ENCODE measurements at places on chromosomes 3 and 15. TPM values are rescaled to one million over a fixed set of nuclear protein-coding genes. Genes with fewer than 3 reads are reported as not detected.

The LRRC34 gene
- 32.8 TPM for polyA plus RNA-seq

The PIERCE2 gene
- polyA plus RNA-seq, result 16.0 TPM

The SPSB4 gene
- polyA plus RNA-seq, result 34.5 TPM

The GLDN gene
- 0.61 TPM for polyA plus RNA-seq

The DYNC1LI1 gene
- polyA plus RNA-seq, result 85.7 TPM

The CDCP1 gene
- 2.5 TPM for polyA plus RNA-seq

The EFCC1 gene
- polyA plus RNA-seq, result 2.6 TPM
